ENCODE measurements at places on chromosomes 4 and X.

DNA sequence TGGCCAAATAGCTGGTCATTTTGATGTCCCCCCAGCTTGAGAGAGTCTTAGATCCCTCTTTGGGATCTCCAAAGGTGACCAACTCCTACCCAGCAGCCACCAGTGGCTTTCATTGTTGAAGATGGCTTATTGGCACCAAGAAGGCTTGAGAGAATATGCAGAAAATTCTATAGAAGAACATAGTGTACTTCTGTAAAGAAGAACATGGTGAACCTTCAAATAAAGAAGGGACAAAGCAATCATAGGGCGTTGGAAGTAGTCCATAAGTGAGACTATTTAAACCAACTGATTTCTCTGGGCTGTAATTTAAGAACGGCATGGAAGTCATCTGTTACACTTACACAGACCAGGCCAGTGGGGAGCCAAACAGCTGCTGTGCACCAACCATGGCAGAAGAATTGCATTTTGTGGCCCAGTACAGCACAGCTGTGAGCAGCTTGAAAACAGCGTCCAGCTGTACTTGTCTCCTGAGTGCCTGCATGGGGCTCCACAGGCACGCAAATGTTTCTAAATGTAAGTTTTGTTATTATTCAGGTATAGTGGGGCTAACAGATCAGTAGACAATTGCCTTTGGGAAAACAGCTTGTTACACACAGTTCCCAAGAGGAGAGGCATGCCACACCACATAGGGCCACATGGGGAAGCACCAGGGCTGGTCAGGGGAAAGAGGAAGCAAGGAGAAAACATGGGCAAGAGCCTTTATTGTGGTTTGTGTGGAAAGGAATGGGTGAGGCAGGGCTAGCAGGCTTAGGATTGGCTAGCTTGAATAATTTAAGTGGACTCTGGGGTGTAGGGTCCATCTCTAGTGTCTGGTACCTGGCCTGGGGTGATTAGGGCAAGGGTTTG, 125.0 kb downstream of the ARHGAP6 start:
- no peak for DNase-seq

DNA sequence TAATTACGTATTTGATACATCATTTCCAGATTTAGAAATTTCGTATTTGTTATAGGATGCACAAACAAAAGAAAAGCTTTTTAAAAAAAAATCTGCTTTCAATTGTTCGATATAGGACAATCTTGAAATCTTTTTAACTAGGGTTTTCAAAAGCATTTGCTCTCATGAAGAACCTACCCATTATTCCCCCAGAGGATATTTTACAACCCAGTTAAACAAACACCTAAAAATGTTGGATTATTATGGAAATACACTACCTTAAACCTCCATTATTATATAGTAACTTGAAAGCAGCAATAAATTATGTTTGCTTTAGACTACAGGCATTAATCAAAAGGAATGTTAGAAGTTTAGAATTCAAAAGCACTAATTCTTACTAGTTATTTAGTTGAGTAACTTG, 110.5 kb downstream of the PTPN13 start:
- no peak for DNase-seq

GRCh38 chr4:145177511-145177905, 2.9 kb downstream of the OTUD4 start:
- DNase-seq, result no peak

DNA sequence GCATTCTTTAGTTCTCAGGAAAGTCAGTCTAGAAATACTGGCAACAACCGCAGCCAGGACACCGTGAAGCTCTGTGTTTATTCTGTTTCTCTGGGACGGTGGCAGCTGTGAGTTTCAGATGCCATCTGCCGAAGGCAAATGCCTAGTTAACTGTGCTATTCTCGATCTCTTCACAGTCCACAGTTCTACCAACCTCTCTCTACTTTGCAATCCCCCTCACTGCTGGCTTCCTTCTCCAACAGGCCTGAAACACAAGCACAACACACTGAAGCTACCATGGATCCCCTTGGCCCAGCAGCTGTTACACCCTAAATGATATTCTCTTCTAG, 118.8 kb downstream of the ZNF827 start:
- DNase-seq, result no peak

DNA sequence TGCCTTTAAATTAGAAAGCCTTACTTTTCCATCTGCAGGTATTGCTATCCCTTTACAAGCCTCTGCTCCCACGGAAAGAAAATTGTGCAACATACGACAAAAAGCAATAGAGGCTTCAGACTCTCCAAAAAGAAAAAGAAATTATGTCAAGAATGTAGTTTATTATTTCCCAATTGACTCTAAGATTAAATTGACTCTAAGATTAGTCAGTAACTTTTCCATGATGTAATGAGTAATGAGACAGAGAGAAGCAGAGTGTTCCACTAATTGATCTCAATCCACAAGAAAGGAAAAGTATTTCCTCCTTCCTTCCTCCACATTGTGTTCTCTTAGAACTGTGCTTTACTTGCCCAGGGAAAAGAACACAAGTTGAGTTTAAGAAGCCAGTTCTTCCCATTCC, 345.7 kb upstream of the HS3ST1 start:
- no peak for DNase-seq

DNA sequence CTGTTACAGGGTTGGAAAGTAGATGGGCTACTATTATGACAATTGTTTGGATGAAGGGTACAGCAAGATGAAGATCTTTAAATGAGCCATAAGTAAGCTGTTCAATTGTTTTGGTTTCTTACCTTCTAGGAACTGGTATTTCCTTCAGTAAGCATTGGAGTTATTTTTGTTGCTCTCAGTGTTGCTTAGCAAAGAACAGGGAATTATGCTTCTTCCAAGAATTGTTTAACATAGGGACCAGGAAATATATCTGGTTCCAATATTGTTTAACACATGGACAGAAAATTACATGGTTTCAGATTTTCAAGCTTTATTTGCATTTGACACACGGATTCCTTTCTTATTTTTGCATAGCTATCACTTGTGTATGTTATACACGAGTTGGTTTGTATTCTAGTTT, 1999.0 kb downstream of the ARAP2 start:
- DNase-seq, result no peak

GRCh38 chr4:20421603-20421985, 169.9 kb downstream of the SLIT2 start:
- no peak for DNase-seq

All from foreskin keratinocyte (primary cell).